ENCODE measurements at places on chromosomes 12 and 14. TPM values are rescaled to one million over a fixed set of nuclear protein-coding genes. Genes with fewer than 3 reads are reported as not detected.

ADAMTS20 gene
- 0.24 TPM for total RNA-seq

DDX11 gene
- 12.9 TPM for total RNA-seq

SOX5 gene
- 12.4 TPM for total RNA-seq

FOXN4 gene
- not detected for total RNA-seq

OTOGL gene
- total RNA-seq: not detected

SIRT4 gene
- total RNA-seq: 5.6 TPM

HCAR1 gene
- total RNA-seq: 0.08 TPM

ADAM21 gene
- 0.32 TPM for total RNA-seq

SERPINA9 gene
- total RNA-seq: not detected

BHLHE41 gene
- total RNA-seq: 3.1 TPM

PLA2G1B gene
- total RNA-seq: not detected

SINHCAF gene
- 79.9 TPM for total RNA-seq

CNTN1 gene
- total RNA-seq: 1.7 TPM

LALBA gene
- not detected for total RNA-seq

SGPP1 gene
- total RNA-seq: 19.2 TPM

REM2 gene
- total RNA-seq: 0.32 TPM

DNAI7 gene
- total RNA-seq: not detected

HAL gene
- total RNA-seq: not detected

EID3 gene
- 10.1 TPM for total RNA-seq

SYNDIG1L gene
- 2.5 TPM for total RNA-seq

PDZRN4 gene
- total RNA-seq: 0.08 TPM

SIX1 gene
- total RNA-seq: 2.4 TPM

Data from epithelial cell of alveolus of lung (primary cell).